Endothelial cell (in vitro differentiated cells): ENCODE measurements at places on chromosomes 6 and 20.

- H3K4me1 ChIP-seq = peaks cover 33% of the 10 kb centered on the region
- peak; percentile 22 for DNase-seq
- peaks cover 40% of the 10 kb centered on the region for H3K36me3 ChIP-seq
- peaks cover 26% of the 10 kb centered on the region for H3K27me3 ChIP-seq
- H3K4me3 ChIP-seq = no peak overlapping the region
Observed at GRCh38 chr6:113857556-113858479, 673 bp downstream of the MARCKS start.

DNA sequence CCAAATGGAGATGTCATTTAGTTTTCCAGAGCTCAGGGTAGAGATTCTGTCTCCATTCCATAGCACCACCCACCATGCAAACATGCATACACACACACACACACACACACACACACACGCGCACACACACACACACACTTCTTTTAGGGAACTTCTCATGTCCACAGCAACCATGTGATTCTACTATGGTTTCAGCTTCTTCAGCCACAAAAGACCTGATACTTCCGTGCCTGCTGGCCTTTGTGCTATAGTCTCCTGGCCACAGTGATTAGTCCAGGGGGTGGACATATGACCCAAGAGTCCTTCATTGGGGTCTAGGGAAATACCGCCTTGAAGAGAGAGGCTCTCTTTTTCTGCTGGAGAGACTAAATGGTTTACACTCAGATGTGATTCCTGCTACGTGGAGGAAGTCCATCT is 53.5 kb downstream of the CARMIL1 start:
- no peak for DNase-seq
- no peaks in the 10 kb centered on the region for H3K36me3 ChIP-seq
- peaks cover 2% of the 10 kb centered on the region for H3K27me3 ChIP-seq
- H3K4me1 ChIP-seq = peaks cover 70% of the 10 kb centered on the region
- H3K27ac ChIP-seq = peak overlapping the region; percentile 1

- no peak for DNase-seq
Observed at GRCh38 chr20:63693733-63694583, 2.5 kb upstream of the TNFRSF6B start.

- no peaks in the 10 kb centered on the region for H3K36me3 ChIP-seq
- H3K4me1 ChIP-seq = no peaks in the 10 kb centered on the region
- H3K27me3 ChIP-seq = no peaks in the 10 kb centered on the region
- no peak overlapping the region for H3K4me3 ChIP-seq
- H3K27ac ChIP-seq = no peak overlapping the region
Observed at GRCh38 chr20:10270630-10271029, 52.0 kb downstream of the SNAP25 start.

DNA sequence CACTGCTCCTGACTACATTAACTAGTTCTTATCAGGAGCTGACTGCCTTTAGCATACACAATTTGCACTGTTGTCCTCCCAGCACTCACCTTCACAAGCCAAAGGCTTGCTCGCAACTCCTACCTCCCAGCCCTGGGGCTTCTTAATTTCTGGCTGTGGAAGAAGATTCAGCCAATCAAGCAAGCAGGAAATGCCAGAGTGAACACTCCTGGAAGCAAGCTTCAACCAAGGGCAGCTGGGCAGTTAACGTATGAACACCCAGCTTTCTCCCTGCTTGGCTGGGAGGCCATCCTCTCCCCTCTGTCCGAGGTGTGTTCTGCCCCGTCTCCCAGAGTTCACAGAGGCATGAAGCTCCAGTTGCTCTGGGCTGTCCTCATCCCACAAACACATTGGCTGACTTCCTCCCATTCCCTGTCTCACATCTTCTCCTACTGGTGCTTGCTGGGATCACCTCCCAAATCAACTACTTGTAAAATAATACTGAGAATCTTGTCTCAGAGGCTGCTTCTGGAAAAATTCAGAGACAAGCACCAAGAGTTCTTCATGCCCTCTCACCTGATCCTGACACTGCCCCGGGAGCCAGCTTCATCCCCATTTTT is 15.3 kb upstream of the SRSF6 start:
- no peak for DNase-seq
- H3K4me3 ChIP-seq = no peak overlapping the region
- no peaks in the 10 kb centered on the region for H3K4me1 ChIP-seq
- H3K36me3 ChIP-seq = no peaks in the 10 kb centered on the region

- no peaks in the 10 kb centered on the region for H3K4me1 ChIP-seq
- no peaks in the 10 kb centered on the region for H3K36me3 ChIP-seq
- peak; percentile 62 for DNase-seq
- no peak overlapping the region for H3K27ac ChIP-seq
- H3K4me3 ChIP-seq = no peak overlapping the region
Observed at GRCh38 chr20:60262967-60263603, 304.9 kb downstream of the CDH26 start.

- peaks cover 7% of the 10 kb centered on the region for H3K4me1 ChIP-seq
- H3K36me3 ChIP-seq = peaks cover 10% of the 10 kb centered on the region
- DNase-seq = no peak
- peaks cover 2% of the 10 kb centered on the region for H3K27me3 ChIP-seq
- H3K27ac ChIP-seq = no peak overlapping the region
Observed at GRCh38 chr6:155219858-155220301, 43.9 kb upstream of the CLDN20 start.

GRCh38 chr20:47320990-47321805 is 35.3 kb downstream of the ZMYND8 start:
- peak overlapping the region; percentile 51 for H3K4me3 ChIP-seq
- no peak for DNase-seq
- peaks cover 8% of the 10 kb centered on the region for H3K36me3 ChIP-seq

GRCh38 chr6:129364767-129365166 is 345.2 kb downstream of the ARHGAP18 start:
- no peak overlapping the region for H3K4me3 ChIP-seq
- no peak overlapping the region for H3K27ac ChIP-seq
- no peaks in the 10 kb centered on the region for H3K4me1 ChIP-seq
- peaks cover 1% of the 10 kb centered on the region for H3K27me3 ChIP-seq
- H3K36me3 ChIP-seq = no peaks in the 10 kb centered on the region

DNA sequence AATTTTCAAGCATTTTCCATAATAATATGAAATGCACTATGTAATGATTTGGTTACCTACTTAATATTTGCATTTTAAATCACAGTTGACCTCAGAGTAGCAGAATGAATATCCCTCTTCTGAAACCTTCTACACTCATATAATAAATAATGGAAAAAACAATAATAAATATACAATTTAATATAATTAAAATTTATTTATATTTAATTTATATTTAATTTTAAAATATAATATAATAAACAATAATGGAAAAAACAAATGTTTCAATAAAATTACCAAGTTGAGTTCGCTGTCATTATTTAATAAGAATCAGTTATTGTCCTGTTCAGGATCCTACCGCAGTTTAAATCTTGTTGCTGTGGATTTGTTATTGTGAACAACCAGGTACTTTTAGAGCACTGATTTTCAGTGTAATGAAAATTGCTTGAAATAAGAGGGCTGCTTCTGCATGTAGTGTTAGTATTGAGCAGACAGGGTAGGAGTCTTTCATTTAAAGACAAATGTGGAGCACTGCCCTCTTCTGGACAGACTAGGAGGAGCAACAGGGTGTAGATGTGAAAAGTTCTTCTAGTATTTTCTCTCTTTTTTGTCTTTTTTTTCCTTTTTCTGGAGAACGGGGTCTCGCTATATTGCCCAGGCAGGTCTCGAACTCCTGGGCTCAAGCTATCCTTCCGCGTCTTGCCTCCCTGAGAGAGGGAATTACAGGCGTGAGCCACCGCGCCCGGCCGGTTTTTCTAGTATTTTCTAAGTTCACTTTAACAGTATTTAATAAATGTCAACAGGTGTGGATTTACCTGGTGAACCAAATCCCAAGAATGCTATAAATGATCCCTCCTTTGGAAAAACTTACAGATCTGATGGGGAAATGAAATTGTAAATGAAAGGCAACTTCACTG is 13.6 kb downstream of the TRAPPC3L start:
- H3K27me3 ChIP-seq = peaks cover 3% of the 10 kb centered on the region
- peaks cover 35% of the 10 kb centered on the region for H3K4me1 ChIP-seq
- peak; percentile 73 for DNase-seq
- no peak overlapping the region for H3K4me3 ChIP-seq
- no peak overlapping the region for H3K27ac ChIP-seq

DNA sequence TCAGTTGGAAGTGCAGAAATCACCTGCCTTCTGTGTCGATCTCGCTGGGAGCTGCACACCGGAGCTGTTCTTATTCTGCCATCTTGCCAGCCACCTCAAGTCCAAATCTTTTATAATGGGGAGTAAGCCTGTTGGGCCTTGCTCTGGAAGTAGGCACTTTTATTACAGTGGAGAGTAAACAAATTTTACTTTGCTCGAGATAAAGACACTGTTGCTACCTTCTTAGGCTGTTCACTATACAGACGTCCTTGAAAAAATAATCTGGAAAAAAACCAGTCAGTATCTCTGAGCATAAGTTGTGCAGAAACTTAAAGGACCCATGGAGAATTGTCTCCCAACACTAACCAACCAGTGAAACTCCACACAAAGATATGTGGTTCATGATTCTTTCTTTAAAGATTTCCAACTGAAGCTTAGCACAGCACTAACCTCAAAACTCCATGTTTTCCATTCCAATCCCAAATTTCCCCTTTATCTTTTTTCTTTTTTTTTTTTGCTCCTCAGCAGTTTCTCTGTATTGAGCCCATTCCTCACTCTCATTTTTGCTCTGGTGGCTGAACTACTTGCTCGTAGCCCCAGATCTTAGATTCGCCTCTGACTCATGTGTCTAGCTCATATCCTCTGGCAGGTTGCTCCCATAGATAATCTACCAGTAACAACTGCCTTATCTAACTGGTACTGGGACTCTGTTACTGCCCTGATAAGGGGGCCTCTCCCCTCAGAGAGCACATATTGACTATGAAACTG is 34.3 kb upstream of the COL9A1 start:
- peaks cover 4% of the 10 kb centered on the region for H3K36me3 ChIP-seq
- no peak overlapping the region for H3K27ac ChIP-seq
- no peak for DNase-seq
- H3K4me3 ChIP-seq = no peak overlapping the region

DNA sequence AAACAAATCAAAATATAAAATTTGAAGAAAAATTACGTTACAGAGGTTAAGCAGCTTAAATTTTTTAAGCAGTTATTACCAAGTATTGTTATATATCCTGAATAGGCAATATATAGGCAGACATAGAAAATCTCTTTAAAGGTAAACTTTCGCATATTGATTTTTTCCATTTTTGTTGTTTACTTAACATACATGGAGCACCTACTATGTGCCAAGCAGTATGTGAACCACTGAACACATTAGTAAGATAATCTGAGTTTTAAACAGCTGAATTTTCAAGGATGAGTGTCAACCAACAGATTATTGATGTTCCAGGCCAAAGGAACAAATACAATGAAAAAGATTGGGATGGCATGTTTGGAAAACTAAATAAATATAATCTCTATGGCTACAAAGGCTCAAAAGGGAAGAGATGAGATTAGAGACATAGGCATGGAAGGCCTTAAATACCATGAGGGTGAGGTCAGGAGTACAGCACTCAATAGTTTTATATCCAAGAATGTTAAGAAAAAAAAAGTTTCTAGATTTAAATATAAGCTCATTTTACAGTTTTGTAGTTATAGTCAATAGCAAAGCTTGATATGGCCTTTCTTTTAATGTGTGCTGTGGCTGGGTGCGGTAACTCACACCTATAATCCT is 277.5 kb downstream of the PTPRK start:
- H3K36me3 ChIP-seq = no peaks in the 10 kb centered on the region
- H3K4me3 ChIP-seq = no peak overlapping the region
- H3K4me1 ChIP-seq = no peaks in the 10 kb centered on the region
- H3K27ac ChIP-seq = no peak overlapping the region
- H3K27me3 ChIP-seq = no peaks in the 10 kb centered on the region

DNA sequence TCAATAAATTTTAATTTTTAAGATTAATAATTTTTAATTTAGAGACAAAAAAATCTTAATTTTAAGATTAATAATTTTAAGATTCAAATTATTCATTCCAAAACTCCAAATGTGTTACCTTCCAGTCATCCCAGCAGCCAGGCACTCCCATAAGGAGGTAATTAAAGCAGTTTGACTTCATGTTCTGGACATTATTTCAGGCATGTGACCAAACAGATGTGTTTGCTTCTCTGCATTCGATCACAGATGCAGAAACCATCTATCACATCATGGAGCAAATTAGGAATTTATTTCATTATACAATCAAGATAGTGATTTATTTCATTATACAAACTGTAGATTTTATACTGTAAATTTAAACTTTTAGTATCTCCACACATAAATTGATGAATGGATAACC is 150.3 kb downstream of the AKAP7 start:
- H3K27me3 ChIP-seq = no peaks in the 10 kb centered on the region
- H3K4me1 ChIP-seq = peaks cover 16% of the 10 kb centered on the region
- H3K36me3 ChIP-seq = no peaks in the 10 kb centered on the region
- H3K27ac ChIP-seq = no peak overlapping the region

GRCh38 chr6:144155529-144155928 is 5.2 kb downstream of the STX11 start:
- H3K4me1 ChIP-seq = peaks cover 6% of the 10 kb centered on the region
- H3K27me3 ChIP-seq = peaks cover 3% of the 10 kb centered on the region
- H3K4me3 ChIP-seq = no peak overlapping the region
- no peak for DNase-seq
- H3K36me3 ChIP-seq = no peaks in the 10 kb centered on the region

GRCh38 chr20:53736757-53737395 is 143.2 kb upstream of the ZNF217 start:
- H3K27me3 ChIP-seq = peaks cover 4% of the 10 kb centered on the region
- H3K4me3 ChIP-seq = no peak overlapping the region
- peaks cover 63% of the 10 kb centered on the region for H3K4me1 ChIP-seq
- DNase-seq = no peak
- no peaks in the 10 kb centered on the region for H3K36me3 ChIP-seq

- peaks cover 3% of the 10 kb centered on the region for H3K36me3 ChIP-seq
- no peak overlapping the region for H3K4me3 ChIP-seq
- no peak for DNase-seq
- peaks cover 2% of the 10 kb centered on the region for H3K4me1 ChIP-seq
- H3K27ac ChIP-seq = no peak overlapping the region
- H3K27me3 ChIP-seq = no peaks in the 10 kb centered on the region
Observed at GRCh38 chr6:12414096-12414675, 124.0 kb downstream of the EDN1 start.

GRCh38 chr6:18101271-18101670 is 21.2 kb downstream of the NHLRC1 start:
- H3K36me3 ChIP-seq = peaks cover 3% of the 10 kb centered on the region
- H3K27me3 ChIP-seq = no peaks in the 10 kb centered on the region
- peaks cover 5% of the 10 kb centered on the region for H3K4me1 ChIP-seq
- DNase-seq = no peak
- no peak overlapping the region for H3K4me3 ChIP-seq

- peak overlapping the region; percentile 97 for H3K27ac ChIP-seq
- H3K36me3 ChIP-seq = peaks cover 10% of the 10 kb centered on the region
- H3K4me1 ChIP-seq = peaks cover 17% of the 10 kb centered on the region
- no peaks in the 10 kb centered on the region for H3K27me3 ChIP-seq
Observed at GRCh38 chr6:70717038-70717801, 49.5 kb downstream of the SMAP1 start.

DNA sequence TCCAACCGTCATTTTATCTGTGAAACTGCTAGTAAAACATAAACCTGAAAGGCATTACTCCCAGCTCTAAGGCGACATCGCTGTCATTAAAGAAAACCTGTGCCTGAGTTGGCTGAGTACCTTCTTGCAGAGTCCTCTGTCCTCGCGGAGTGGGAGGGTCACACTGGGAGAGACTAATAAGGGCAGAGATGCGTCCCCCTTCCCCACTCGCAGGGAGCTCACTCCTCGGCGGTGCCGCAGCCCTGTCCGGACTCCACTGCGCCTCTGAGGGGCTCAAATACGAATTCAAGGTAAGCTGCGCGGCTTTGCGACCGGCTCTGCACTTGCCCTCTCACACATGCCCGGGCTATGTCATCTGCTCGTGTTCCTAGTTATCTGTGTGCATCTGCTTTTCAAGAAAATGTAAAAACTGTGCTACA is at the start of gene COL19A1:
Gene COL19A1, plus strand, starts transcription at position 206 of the 419 bp plus-strand sequence. CDS start 13,012 bp downstream, outside the sequence.
- no peaks in the 10 kb centered on the region for H3K36me3 ChIP-seq
- peak; percentile 26 for DNase-seq
- peak within 1 kb of the TSS; percentile 86 for H3K4me3 ChIP-seq
- peaks cover 12% of the 10 kb centered on the region for H3K4me1 ChIP-seq
- H3K27me3 ChIP-seq = peaks cover 6% of the 10 kb centered on the region
